ENCODE measurements at places on chromosomes 3 and 15.

DNA sequence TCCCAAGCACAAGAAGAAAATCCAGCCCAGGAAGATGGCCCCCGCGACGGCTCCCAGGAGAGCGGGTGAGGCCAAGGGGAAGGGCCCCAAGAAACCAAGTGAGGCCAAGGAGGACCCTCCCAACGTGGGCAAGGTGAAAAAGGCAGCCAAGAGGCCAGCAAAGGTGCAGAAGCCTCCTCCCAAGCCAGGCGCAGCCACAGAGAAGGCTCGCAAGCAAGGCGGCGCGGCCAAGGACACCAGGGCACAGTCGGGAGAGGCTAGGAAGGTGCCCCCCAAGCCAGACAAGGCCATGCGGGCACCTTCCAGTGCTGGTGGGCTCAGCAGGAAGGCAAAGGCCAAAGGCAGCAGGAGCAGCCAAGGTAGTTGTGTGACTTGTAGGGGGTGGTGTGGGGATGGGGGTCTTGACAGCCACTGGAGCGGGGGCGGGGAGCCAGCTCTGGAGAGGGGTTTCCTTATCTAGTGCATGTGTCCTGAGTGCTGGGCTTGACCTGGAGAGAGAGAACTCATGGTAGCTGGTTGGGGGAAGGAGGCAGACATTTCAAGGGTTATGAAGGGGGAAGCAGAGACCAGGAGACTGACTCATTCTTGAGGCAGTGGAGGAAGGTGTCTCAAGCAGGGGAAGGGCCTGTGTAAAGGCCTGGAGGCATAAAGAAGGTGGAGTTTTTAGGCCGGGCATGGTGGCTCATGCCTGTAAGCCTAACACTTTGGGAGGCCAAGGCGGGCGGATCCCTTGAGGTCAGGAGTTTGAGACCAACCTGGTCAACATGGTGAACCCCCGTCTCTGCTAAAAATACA is 6.2 kb downstream of the H1-8 start:
- DNase-seq: no peak

DNA sequence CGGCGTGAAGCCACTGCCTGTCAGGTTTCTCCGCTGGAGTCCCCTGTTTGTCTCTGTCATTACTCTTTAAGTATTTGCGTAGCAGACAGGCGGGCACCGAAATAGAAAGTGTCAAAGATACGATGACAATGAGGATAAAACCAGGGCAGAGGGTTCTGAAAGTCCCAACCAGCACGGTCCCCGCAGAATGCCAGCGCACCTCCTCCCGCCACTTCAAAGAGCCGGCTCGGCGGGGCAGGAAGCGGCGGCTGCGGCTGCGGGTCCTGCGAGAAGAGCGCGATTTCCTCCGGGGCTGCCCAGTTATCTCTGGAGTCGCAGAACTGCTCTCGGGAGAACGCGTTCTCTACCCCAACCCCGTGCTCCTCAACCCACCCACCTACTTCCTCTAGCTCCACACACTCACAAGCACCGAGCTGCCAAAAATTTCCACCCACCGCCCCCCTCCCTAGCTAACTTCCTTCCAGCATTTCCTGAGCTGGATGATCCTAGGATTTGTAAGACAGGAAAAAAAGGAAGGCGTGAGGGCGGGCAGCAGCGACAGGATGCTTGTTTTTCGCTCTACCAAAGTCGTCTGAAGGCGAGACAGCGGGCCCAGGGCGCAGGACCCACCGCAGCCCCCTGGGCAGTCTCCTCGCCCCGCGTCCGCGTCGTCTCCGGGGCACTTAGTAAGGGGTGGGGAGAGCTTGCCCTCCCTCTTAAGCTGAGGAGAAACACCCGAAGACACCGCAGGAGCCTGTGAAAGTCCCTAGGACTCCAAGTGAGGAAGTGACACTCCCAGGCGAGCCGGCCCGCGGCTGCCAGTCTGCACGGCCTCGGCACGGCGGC is at the start of gene ARHGAP31:
TSS of gene ARHGAP31 (plus strand) at position 513 of the 825 bp plus-strand sequence. CDS start 522 bp downstream, outside the sequence.
- DNase-seq: peak; percentile 78

DNA sequence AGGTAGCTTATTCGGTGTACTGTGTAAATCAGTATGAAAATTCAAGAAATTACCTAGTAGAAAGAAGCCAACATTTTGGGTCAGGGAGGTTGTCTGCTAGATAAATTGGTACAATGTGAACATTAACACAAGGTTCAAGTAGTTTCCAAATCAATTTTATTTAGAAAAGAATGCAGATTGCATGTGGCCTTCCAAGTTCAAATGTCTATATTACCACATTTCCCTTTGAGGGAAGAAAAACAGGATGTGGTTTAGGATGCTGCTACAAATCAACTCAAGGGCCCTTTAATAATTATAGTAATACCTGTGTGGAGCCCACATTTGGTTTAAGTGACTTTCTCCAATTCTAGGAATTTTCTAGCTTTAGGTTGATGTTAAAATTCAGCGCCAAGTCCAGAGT is 57.5 kb downstream of the CADPS start:
- no peak for DNase-seq

DNA sequence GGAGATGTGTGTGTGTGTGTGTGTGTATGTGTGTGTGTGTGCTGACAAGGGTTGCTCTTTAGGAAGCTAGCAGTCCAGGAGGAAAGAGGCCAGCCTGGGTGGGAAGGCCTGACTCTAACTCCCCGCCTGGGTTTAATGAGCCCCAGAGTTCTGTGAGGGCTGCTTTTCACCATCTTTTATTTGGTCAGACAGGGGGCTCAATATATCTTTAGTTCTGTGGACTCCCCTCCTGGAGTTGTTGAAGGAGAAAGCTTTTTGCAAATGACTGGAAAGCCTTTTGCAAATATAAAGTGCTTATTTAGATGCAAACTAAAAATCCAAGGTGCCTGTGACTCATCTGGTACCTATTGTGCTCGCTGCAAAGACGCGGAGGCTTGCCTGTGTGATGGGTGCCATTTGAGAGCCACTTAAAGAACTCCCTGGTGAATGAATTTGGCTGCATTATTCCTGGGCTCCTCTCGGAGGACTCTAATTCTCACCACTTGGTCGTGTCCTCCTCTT is 24.5 kb downstream of the DRD3 start:
- DNase-seq: no peak

- DNase-seq: no peak
Measured at GRCh38 chr3:155497930-155498647, 204.6 kb upstream of the STRIT1 start.

Data from NCI-H82 (cell line).